ENCODE measurements at places on chromosomes 4 and X.
A peak's percentile ranks its signal among the peaks of the same experiment; 100 is the strongest.

DNA sequence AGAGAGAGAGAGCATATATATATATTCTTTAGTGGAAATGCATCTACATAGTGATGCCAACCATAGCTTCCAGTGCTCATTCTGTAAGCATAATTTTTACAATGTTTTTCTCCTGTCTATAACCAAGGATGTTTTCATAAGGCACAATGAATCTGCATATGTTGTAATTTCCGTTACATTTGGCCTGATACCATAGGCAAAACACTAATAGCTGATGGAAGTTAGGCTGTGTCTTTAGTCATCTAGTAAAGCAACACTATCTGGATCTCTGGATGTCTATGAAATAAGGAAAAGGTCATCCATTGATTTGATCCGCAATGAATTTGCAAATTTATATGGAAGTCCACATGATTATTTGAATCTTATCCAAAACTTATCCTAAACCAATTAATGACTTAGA is 8.1 kb downstream of the PCDH7 start:
- no peak for DNase-seq

- DNase-seq, result no peak
These were observed 5.9 kb upstream of the EIF1AX start for GRCh38 chrX:20147561-20147960.

- no peak for DNase-seq
These were observed at the start of gene ENPEP for GRCh38 chr4:110475881-110476818. Gene ENPEP, plus strand, starts transcription at chr4:110476155. Its CDS starts 260 bp downstream, at chr4:110476415.

GRCh38 chr4:107853444-107854355 is 29.0 kb downstream of the SGMS2 start:
- DNase-seq, result no peak

DNA sequence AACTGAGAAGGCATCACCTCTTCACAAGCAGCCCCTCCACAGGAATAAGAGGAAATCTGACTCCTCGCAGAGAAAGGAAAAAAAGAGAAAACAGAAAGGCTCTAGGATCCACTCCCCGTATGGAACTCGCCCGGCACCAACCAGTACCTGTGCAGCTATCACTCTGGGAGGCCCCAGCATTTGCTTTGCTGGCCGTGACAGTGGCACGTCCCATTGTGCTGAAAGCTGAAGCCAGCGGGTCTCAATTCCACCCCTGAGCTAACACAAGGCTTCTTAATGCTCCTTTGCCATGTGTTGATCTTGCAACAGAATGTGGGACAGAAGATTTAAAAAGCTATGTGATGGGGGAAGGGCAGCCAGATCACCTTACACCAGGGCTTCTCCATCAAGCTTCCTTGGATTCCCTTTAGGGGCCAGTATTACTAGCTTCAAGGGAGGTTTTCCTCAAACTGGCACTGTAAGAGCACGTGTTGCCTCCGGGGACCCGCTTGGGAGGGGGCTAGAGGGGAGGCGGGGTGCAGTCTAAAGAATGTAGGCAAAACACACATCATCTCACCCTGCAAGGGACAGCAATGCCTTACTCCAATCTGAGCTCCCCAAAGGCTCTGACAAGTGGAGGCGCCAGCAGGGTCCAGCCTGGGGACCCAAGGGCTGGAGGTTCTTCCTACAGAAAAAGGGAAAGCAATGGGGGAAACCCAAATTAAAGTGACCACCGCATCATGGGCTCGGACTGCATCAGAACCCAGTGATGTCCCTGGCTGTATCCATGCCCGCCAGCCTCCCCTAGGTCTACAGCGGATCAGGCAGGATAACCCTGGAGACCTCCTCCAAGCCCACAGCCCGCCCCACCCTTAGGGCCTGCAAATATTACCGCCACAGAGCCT is 1.2 kb downstream of the USP46 start:
- DNase-seq, result no peak

DNA sequence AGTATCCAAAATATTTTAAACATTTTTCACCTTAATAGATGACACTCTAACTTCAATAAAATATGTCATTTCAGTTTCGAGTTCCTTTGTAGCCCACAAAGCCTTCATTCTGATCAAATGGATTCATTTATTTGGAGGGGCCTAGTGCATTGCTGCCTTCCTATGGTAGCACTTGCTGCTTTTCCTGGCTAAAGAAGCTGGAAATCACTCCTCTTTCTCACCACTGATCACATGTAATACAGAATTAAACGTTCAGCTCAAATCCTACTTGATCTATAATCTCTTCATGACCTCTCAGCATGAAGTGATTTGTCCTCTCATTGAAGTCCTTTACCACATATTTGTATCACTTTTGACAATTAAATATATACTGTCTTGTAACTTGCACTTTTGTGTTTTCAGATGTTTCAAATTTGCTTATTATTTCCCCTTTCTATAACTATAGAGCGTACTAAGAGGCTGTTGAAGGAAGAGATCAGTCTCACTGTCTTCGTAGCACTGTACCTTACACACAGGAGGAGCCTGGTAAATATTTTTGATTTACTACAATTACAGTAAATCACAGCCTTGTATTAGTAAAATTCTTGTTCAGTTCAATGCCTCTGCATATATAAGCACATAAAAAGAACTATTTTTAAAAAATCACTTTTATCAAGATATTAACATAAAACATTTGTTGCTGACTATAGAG is 555 bp downstream of the CFI start:
- no peak for DNase-seq

GRCh38 chr4:53064609-53065008 is 202.5 kb downstream of the RASL11B start:
- DNase-seq, result no peak

DNA sequence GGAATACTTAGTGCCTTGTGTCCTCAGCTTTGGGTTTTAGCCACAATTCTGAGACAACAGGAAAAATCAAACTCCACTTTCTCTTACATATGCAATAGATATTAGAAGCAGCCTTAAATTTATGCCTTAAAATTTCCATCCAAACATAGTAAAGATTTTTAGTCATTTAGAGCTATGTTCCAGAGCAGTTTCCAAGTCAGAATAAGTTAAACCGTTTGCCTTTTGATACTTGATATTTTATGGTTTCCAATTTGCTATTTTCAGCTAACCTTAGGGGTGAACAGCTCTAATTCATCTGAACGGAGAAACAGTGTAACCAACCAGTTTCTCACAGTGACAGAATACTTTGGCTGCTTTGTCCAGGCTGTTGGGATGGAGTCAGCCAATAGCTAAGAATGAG is 125.8 kb upstream of the RXFP1 start:
- no peak for DNase-seq

- no peak for DNase-seq
These were observed 17.9 kb upstream of the LAP3 start for GRCh38 chr4:17558941-17559708.

DNA sequence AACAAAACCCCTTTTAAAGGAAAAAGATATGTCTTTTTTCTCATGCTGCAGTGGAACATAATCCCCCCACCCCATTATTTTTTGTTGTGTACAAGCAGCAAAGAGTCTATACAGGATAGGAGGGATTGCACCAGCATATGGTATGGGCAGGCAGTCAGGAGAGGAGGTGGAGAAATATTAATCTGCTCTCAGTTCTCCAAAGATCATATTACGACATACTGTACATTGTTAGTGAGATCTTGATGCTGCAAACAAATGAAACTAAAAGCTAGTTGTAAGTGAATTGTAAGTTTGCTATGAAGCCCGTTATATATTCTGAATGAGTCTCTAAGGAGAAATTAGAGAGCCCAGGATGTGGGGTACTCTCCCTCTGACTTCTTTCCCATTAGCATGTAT is 75.3 kb downstream of the RAPGEF2 start:
- no peak for DNase-seq

DNA sequence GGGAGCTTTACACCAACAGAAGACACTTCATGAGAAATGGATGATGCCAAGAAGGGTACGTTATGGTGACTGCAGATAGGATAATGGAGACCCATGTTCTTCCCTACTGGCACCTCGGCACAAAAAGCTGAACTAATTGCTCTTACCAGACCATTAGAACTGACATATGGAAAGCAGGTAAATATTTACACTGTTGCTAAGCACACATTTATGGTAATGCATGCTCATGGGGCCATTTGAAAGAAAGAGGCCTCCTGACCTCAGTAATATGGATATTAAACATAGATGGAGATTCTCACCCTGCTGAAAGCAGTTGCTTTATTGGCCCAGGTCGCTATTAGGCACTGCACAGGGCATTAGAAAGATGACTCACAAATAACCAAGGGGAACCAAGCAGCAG is 1759.6 kb downstream of the C4orf33 start:
- no peak for DNase-seq

DNA sequence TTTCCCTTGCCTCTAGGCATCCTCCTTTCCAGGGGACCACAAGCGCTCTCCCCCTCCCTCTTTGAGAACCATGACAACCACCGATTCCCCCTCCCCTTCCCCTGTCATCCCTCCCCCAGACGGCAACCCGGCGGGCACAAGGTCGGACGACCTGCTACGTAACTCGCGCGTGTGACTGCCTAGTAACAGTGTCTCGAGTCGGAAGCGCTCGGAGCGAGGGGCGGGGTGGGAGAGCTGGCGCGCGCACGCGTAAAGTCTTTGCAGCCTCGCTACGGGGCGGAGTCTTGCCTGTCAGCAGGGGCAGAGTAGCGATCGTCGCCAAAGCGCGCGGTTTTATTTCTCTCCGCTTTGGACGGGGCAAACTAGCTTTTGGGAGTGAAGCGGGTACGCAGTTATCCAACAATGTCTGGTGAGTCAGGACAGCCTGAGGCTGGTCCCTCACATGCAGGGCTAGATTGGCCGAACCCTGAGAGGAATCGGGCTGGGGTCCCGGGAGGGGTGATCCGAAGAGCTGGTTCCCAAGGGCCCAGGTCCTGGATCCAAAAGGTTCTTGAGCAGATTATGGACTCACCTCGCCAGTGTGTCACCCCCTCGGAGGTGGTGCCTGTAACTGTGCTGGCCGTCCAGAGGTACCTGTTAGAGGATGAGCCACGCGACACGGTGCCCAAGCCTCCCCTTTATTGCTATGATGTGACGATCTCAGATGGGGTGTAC is at the start of gene RADX:
Gene RADX, plus strand, starts transcription at position 300 of the 714 bp plus-strand sequence. Its CDS starts 103 bp downstream, at position 403.
- peak; percentile 30 for DNase-seq

- no peak for DNase-seq
These were observed 24.9 kb upstream of the DYNLT3 start for GRCh38 chrX:37872303-37872655.

DNA sequence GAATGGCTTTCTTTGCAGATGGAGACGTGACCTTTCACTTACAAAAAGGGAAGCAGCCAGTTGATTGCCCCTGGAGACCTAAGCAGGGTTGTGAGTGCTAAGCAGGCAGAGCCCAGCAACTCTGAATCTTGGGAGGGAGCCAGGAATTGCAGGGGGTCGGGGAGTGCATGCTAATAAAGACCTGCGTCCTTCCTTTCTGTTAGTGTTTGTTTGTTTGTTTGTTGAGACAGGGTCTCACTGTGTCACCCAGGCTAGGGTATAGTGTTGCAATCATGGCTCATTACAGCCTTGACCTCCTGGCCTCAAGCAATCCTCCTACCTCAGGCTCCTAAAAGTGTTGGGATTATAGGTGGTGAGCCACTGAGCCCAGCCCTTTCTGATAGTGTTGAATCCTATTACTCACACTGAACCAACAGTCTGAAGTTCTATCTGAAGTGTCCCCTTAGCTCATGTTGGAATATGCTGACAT is 137.4 kb downstream of the CEP135 start:
- DNase-seq, result no peak

GRCh38 chr4:6309777-6310176 is 40.1 kb downstream of the WFS1 start:
- no peak for DNase-seq

DNA sequence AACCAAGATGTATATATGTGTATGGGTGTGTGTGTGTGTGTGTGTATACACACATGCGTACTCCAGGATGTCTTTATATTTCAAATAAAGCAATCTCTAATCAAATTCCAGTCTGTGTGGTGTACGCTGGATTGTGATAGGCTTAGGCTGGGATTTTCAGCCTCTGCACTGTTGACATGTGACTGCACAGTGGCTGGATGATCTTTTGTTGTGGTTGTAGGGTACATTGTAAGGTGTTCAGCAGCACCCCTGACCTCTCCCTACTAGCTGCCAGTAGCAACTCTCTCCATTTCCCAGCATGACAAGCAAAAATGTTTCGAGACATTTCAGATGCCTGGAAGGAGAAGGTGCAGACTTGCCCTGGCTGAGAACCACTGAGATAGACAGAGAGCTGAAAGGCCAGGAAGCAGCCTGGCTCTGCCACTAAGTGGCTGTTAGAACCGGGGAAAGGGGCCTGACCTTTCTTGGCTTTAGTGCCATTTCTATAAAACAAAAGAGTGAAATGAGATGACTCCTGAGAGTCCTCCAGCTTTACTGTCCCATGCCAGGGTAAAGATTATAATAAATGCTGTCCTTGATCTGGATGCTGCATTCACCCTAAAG is 10.5 kb downstream of the PGM2 start:
- no peak for DNase-seq

- DNase-seq, result no peak
These were observed 42.1 kb upstream of the SPINK2 start for GRCh38 chr4:56863441-56864139.

GRCh38 chr4:153570228-153570973 is 104.2 kb downstream of the TMEM131L start:
- no peak for DNase-seq

- DNase-seq, result peak; percentile 39
These were observed 403 bp downstream of the SGCB start for GRCh38 chr4:52037689-52038102.

GRCh38 chr4:85210353-85210752 is 243.9 kb upstream of the WDFY3 start:
- DNase-seq, result no peak

GRCh38 chrX:274904-275475 is 6.2 kb upstream of the PLCXD1 start:
- DNase-seq, result no peak

DNA sequence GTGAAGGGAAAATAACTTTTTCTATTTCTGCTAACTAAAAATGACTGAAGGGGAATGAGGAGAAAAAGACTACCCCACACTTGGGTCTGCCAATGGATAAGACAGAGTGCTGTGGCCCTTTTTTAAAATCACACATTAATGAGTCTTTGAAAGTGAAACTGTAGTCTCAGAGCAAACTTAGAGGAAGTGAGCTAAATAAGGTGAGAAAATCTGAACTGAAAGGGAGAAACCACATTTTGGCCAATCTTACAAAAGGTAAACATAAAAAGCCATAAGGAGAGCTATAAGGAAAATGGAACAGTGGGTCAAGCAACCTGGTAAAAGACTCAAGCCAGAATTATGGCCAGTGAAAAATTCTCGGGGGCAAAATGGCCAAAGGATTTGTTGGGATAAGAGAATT is 755.1 kb upstream of the IGFBP7 start:
- no peak for DNase-seq

DNA sequence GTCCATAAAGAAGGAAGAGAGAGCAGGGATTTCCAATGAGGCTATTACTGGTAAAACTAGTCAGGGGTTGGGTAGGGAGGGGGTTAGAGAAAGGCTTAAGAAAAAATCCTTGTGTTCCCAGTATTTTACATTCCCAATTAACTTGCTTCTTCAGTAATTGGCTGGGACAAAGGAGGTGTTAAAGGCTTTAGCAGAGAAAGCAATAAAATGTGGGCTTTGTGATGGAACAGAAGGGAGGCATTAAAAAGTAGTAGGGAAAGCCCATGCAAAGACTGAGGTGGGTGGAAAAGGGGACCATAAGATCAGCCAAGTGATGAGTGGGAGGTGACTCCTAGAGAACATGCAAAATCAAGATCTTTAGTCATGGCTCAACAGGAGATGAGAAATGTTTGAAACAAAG is 1467.2 kb downstream of the RPA4 start:
- no peak for DNase-seq

Data from SHP77 treated with DMSO at 0.1 percent for 48 hours (cell line).